ENCODE measurements at places on chromosomes 12 and 14.
A peak's percentile ranks its signal among the peaks of the same experiment; 100 is the strongest.

DNA sequence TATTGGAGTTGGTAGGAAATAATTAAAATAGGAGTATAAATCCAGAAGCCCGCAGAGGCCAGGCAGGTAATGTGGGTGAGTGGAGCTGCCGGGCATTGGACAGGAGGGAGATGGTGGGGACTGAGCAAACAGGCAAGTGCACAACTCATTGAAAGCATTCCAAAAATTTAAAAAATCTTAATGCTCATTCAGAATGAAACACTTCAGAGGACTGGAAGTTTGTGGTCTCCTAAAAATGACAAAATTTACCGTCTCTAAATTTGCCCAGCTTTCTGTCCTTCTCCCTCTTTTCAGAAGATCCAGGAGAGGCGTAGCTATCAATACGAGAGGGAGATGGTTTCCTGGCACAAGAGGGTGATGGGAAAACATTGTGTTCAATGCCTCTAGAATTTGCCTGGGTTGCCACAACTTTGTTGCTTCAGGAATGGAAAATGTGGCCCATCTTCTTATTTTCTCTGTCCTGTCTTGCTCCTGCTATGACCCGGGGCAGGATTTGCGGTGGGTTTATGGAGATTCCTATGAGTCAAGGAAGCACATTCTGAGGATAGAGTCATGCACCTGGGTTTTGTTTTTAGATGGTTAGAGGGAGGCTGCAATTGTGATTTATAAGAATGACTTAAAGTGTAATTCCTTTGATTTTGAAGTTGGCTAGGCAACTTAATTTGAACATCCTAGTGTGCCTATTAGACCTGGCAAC lies 72.2 kb downstream of the BORCS5 start:
- no peak for DNase-seq

GRCh38 chr14:73700325-73700724 lies 13.9 kb downstream of the PNMA1 start:
- DNase-seq, result no peak

DNA sequence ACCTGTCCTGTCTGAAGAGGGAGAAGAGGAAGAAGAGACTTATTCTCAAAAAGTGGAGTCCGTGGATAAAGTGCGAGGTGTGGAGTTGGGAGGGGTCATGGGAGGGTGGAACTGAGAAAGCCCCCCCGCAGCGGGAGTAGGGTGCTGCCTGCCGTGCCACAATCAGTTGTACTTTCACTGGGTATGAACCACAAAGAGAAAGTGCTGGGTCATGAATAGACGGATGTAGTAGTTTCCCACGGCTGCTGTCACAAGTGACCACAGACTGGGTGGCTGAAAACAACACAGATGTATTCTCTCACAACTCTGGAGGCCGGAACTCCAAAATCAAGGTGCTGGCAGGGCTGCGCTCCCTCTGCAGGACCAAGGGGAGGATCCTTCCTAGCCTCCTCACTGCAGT lies 5.5 kb downstream of the DNAH10 start:
- no peak for DNase-seq

GRCh38 chr12:101027200-101027599 lies 182.8 kb downstream of the SLC5A8 start:
- DNase-seq, result no peak

DNA sequence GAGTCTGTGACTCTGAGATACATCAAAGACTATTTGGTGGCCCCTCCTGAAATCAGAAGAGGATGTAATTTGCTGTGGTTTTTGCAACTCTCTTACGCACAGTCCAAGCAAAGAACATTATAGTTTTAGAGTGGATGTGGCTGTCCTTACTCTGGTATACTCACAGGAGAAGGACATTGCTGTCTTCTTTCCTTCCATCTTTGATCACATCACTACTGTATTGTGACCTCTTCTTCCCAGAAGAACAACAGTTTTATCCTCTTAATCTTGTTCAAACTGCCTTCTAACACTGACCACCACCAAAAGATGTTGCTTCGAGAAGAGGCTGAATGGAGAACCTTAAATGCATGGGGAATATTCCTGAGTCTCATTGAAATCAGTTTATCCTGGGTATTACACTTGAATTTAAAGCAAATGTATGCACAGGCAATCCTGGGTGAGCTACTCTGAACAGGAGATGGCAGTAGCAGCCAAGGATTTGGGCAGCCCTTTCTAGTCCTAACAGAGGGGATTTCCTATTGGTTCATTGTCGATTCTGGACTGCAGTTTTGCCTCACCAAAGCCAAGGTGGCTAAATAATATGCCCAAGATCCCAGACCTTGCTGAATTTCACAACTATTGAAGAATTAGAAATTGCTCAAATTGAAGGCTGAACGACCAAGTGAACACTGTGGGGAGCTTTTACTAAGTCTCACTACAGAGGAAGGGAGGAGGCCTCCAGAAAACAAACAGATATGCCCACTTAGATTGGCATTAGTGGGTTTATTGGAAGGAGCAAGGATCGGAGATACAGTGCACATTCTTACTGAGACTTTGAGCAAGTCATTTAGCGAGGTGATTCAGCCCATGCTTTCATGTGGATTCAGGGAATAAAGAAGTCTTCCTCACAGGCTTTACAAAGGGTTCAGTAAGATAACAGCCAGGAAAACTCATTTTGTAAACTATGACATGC lies 282.8 kb downstream of the PAWR start:
- peak; percentile 49 for DNase-seq

DNA sequence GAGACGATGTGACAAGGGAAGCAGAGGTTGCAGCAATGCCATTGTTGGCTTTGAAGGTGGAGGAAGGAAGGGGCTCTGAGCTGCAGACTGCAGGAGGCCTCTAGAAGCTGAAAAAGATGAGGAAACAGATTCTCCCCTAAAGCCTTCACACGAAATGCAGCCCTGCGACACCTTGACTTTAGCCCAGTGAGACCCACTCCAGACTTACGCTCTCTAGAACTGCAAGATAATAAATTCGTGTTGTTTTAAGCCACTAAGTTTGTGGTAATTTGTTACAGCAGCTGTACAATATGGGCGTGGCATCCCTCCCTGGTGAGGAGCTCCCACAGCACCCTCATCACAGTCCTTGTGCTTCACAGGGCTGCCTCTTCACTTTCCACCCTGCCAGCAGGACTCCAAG lies 53.2 kb downstream of the GOLGA5 start:
- no peak for DNase-seq

GRCh38 chr12:92439420-92439805 lies 263.4 kb upstream of the PLEKHG7 start:
- no peak for DNase-seq

DNA sequence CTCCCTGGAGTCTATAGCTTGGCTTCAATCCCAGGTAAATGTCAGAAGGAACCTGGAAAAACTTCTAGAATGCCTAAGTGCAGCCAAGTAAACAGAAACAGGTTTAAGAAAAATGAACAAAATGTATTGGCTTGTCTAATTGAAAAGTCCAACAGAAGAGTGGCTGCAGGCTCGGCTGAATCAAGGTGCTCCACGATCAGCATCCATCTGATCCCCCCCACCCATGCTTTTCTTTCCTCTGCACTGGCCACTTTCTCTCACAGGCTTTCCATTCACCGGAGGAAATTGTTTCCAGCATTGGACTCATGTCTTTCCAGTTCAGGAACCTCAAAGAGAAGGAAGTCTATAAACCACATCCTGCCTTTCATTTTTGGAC lies 42.0 kb upstream of the C14orf180 start:
- no peak for DNase-seq

GRCh38 chr14:92103363-92103989 lies 2.9 kb downstream of the ATXN3 start:
- DNase-seq, result no peak

GRCh38 chr14:91113829-91114078 lies at the start of gene DGLUCY:
Gene DGLUCY, plus strand, starts transcription at chr14:91114073. Its CDS starts 46,222 bp downstream, at chr14:91160295.
- no peak for DNase-seq

- no peak for DNase-seq
These were observed 11.9 kb upstream of the SLC2A13 start for GRCh38 chr12:40117818-40118217.

DNA sequence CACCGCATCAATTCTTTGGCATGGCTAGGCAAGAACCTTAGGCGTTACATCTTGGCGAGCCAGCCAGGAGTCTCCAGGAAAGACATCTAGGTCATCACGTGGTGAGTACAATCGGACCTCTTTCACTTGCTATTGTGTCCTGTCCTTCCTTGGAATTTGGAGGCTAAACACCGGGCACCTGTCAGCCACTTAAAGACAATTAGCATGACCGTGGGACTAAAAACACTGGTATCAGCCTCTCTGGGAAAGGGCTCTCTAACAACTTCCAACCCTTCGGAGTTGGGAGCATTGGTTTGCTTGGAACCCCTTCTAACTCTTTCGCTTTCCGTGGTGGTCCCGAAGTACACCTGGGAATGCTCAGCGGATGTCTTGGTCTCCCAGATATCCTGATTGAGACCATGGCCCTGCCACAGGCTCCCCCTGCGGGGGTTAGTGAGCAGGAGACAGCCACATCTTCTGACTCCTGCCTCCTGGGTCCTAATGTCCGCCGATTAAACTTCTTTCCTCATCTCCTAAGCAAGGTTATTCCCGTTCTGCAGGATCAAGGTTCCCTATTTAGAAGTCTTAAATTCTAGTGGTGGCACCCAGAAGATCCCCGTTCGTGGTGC lies 971.7 kb downstream of the FSCB start:
- no peak for DNase-seq

GRCh38 chr14:88937706-88938105 lies 113.3 kb downstream of the TTC8 start:
- no peak for DNase-seq

- no peak for DNase-seq
These were observed 5.5 kb upstream of the SLC24A4 start for GRCh38 chr14:92317511-92317910.

- no peak for DNase-seq
These were observed 63.0 kb upstream of the BCL2L14 start for GRCh38 chr12:12007713-12008231.

Measured in NCI-H1105 treated with DMSO at 0.1 percent for 48 hours (cell line).